HTR-8/SVneo (cell line): ENCODE measurements at places on chromosomes 4 and X.

DNA sequence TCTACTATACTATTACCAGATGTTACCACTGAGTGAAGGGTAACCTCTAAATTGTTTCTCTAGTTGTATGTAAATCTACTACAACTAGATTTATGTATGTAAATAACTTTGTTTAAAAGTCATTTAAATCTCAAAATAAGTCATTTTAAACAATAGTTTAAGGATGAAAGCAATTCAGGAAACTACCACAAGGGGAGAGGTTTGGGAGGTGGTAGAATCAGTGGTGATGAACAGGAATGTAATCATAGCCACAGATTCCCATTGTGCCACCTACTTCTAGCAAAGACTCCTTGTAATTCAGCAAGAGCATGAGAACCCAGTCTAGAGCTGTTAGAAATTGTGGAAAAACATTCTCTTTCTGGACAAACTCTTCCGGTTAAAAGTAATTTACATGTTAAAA lies 234.6 kb downstream of the SLC7A11 start:
- no peak for DNase-seq

DNA sequence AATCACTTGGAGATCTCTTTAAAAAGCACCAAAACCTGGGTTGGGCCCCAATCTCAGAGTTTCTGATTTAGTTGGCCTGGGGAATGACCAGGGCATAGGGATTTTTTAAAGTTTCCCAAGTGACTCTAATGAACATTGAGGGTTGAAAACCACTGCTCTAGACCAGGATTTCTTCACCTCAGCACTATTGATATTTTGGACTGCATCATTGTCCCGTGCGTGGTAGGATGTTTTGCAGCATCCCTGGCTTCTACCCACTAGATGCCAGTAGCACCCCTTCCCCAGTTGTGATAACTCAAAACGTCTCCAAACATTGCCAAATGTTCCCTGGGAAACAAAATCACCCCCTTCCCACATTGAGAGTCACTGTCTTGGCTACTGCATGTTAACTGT lies 61.8 kb downstream of the ATXN3L start:
- DNase-seq: no peak

DNA sequence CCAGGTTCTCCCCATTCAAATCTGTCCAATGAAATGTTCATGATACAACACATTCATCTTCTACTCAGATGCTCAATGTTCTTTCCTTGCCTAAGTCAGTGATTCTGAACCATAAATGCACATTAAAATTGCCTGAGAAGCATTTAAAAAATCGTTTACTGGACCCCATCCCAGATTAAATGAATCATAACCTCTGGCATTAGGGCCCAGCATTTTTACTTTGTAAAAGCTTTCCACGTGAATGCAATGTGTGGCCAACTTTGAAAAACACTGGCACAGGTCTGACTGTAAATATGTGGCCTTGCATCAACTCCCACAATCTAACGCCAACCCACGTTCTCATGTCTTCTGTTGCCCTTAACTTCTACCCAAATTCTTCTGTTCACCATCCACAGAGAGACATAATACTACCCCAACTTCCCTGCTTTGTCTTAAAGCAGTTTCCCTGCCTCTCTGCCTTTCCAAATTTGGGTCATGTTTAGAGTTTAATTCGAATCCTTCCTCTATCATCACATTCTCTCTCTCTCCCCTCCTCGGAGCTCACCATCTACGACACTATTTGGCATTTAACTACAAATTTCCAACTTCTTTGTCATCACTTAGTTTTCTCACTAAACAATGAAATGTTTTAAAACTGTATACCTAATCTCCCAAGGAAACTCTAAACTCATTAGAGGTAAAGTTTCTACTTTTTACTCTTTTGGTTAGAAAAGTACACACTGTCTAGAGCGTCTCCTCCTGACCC lies 78.7 kb downstream of the PRKG2 start:
- DNase-seq: no peak

DNA sequence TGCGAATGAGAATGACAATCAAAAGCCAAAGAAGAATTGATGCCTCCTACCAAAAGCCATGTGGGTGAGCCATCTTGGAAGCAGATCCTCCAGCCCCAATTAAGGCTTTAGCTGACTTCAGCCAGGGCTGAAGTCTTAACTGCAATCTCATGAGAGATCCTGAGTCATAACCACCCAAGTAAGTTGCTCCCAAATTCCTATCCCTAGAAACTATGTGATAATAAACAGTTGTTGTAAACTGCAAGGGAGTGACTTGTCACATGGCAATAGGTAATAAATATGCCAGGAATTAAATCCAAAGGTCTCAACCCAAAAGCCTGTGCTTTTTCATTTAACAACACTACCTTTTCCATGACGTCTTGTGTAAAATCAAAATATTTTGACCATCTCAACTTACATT lies 154.2 kb upstream of the TBL1X start:
- DNase-seq: peak; percentile 11

- peak; percentile 86 for DNase-seq
Observed at GRCh38 chr4:128528793-128529553, 241.4 kb upstream of the PGRMC2 start.

- no peak for DNase-seq
Observed at GRCh38 chrX:84118315-84118714, 69.7 kb downstream of the RPS6KA6 start.

GRCh38 chr4:187944179-187944578 lies 51.4 kb upstream of the ZFP42 start:
- DNase-seq: no peak

GRCh38 chr4:8393593-8394038 lies 46.9 kb downstream of the ACOX3 start:
- peak; percentile 91 for DNase-seq

GRCh38 chr4:105712766-105713165 lies 4.2 kb downstream of the GSTCD start:
- no peak for DNase-seq
